ENCODE measurements at places on chromosomes 2 and 18.

DNA sequence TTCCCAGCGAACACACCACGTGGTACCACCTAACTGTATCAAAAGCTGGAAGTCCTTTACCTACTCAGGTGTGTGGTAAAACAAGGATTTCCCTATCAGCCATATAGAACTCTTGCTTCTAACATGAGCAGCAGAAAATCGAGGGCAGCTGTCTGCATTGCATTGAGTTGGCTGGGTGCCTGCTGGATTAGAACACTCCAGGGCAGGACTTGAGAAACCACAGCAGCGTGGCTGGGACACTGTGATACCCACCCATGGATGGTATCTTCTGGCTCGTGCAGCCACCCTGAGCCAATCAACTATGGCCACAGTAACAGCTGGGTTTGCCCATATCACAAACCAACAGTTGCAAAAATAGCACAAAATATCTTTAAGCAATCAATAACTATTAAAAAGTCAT, 188.3 kb downstream of the FBXO15 start:
- DNase-seq = no peak

- DNase-seq = no peak
Observed at GRCh38 chr2:75465317-75465984, 95.3 kb downstream of the EVA1A start.

- no peak for DNase-seq
Observed at GRCh38 chr18:69677595-69677994, 270.1 kb downstream of the CD226 start.

- no peak for DNase-seq
Observed at GRCh38 chr2:161980976-161981375, 93.0 kb downstream of the DPP4 start.
